ENCODE measurements at places on chromosomes 3 and 15.

GRCh38 chr3:161393803-161394202 is 22.5 kb upstream of the SPTSSB start:
- DNase-seq: no peak

DNA sequence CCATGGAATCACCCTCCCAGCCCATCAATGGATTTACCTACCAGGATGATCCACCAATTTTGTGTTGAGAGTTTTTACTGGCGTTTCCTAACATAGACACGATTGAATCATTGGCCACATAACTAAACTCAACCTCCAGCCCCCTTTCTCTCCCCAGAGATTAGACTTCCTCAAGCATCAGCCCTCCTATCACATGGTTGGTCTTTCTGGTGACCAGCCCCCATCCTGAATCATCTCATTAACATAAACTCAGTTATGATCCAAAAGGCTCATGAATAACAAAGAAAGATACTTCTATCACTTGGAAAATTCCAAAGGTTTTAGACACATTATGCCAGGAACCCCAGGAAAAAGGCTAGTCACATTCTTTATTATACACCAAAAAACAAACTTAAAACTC is 21.2 kb downstream of the PRKAR2A start:
- DNase-seq: no peak

GRCh38 chr3:154217671-154218070 is 96.5 kb downstream of the ARHGEF26 start:
- no peak for DNase-seq

DNA sequence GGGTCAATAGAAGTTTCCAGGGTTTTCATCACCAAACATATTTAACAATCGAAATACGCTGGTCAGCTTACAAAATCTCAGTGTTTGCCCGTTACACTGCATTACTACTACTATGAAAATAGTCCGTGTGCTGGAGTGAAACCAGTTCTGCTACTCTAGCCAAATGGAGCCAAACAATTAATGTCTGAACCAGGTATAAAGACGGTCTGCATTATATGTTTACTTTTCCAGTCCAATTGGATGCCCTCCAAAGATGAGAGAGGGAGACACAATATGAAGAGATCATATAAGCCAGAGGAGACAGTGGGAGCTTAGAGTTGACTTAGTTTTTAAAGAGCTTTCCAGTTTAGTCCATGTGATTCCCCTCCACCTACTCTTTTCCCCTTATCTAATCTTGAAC is 6.3 kb upstream of the DUT start:
- DNase-seq: no peak

DNA sequence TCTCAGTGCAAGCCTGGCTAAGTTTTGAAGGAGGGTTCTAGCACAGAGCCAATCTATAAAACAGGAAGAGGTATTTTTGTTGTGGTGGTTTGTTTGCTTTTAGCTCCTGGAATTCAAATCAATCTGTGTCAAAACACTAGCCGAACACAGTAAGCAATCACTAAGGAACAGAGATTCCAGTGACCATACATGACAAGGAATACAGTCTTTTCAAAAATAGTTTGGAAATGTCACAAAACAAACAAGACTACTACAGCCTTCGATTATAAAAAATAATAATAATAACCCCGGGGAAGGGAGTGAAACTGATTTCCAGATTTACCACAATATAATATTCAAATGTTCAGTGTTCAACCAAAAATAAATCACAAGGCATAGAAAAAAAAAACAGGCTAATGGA is 166.5 kb downstream of the OCA2 start:
- DNase-seq: no peak

DNA sequence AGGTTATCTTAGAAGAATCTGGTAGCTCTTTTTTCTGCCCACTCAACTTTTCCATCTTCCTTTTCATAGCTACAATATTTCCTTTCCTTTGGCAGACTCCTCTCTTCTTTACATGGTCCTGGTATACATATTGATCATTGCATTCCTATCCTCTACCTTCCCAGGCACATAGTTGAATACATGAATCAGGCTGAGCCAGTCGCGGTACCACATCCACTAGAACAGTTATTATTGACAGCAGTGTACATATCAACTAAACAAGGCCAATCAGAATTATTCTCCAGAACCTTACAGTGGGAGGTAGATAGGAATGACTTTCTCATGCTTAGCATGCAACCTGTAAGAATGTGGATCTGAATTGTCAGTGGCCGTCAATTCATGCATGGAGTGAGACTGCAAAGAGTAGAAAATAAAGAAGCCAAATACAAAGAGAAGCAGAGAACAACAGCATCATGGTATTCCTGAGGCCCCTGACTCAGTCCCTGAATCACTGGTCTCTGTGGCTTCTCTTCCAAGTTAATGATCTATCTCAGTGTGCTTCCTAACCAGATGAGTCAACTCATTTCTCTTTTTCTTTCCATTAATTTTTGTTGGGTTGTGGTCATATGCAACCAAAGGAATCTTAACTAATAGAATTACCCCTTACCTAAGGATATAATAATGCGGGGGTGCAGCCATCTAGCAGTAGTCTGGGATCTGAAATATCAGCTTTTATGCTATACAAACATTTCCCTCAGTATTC is 60.9 kb upstream of the DCBLD2 start:
- DNase-seq: no peak

- no peak for DNase-seq
Observed at GRCh38 chr3:29764041-29764440, 483.2 kb downstream of the RBMS3 start.

GRCh38 chr15:41150279-41150678 is 34.2 kb upstream of the INO80 start:
- no peak for DNase-seq

GRCh38 chr15:86089422-86089821 is 9.8 kb downstream of the AGBL1 start:
- DNase-seq: no peak

Measured in CD4-positive, alpha-beta T cell treated with Interleukin-1 beta for 1 hour (primary cell).